ENCODE measurements at places on chromosomes 2 and 18.

GRCh38 chr2:127401757-127402695, 14.3 kb upstream of the MAP3K2 start:
- DNase-seq, result no peak

DNA sequence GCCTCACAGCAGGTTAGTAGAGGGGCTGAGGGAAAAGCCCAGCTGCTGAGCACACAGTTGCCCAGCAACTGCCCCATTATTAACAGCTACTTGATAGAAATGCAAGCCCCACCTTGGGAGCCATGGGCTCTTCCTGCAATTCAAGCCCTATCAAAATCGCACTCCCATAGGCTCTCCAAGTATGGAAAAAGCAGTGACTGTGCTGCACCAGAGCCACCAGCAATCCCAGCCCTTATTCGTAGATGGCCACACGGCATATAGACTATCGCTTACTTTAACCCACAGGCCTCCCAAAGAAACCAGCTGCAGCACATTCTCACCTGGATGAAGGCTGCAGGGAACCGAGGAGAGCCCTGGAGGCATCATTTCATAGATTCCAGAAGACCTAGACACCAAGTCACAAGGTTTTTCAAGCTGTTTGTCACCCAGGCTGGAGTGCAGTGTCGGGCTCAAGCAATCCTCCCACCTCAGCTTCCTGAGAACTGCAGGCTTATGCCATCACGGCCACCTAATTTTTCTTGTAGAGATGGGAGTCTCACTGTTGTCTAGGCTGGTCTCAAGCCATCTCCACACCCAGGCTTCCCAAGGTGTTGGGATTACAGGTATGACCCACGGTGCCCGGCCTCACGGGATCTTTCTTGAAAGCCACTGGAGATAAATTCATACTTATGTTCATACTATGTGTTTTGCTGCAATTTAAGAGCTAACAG, 11.3 kb downstream of the NCL start:
- DNase-seq, result no peak

DNA sequence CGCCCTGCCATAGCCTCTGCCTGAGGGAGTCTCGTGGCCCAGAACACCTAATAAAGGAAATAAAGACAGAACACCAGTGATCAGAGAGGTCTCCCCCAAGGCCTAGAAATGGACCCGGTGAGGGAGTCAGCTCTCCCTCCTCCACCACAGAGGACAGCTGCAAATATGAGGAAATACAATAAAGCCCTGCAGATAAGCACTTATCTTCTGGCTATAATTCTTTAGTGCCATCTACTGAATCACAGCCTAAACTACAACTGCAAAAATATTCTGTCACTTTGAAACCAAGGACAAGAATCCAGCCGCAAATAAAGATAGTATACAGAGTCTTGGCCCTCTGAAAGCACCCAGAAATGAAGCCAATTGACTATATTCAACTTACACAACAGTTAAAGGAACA, 42.4 kb upstream of the TACR1 start:
- no peak for DNase-seq

- no peak for DNase-seq
Measured at GRCh38 chr2:127769587-127769986, 41.4 kb downstream of the WDR33 start.

- no peak for DNase-seq
Measured at GRCh38 chr2:32384529-32384928, 27.7 kb downstream of the BIRC6 start.

DNA sequence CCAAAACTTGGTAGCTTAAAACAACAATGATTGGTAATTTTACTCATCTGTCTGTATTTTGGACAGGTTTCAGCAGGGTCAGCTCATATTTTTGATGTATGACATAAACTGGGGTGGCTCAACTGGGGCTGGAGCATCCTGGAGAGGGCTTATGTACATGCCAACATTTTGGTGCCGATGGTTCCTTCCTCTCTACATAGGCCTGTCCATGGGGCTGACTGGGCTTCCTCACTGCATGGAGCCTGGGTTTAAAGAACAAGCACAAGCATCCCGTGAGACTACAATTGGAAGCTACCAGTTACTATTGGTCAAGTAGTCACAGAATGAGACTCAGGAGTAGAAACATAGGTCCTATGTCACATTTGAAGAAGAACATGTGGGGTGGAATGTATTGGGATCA, 95.0 kb downstream of the DDX1 start:
- DNase-seq, result no peak

DNA sequence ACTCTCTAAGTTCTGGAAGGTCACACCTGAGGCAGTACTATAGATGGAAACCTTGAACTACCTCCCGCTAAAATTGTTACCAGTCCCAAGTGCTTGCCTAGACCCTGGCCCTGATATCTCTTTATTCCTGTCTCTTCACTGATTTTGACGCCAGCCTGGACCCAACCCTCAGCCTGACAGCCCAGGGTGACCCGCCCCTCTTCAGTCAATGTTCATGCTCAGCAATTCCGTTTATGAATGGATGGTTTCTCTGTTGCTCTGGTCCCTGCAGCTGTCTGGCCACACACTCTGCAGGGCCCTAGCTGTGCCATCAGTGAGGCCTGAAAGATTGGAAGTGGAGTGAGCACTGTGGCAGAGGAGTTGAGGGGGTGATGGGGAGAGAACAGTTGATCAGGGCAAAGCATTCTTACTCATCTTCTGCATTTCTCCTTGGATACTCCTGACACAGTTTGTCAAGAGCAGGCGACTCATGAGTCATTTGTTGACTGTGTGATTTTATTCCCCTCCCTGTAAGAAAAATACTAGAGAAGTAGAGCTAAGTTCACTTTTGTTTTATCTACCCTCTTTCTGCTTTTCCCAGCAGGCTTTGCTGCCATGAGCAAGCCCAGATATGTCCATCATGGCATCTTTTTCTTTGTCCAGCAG, 46.0 kb downstream of the NPAS2 start:
- DNase-seq, result no peak

DNA sequence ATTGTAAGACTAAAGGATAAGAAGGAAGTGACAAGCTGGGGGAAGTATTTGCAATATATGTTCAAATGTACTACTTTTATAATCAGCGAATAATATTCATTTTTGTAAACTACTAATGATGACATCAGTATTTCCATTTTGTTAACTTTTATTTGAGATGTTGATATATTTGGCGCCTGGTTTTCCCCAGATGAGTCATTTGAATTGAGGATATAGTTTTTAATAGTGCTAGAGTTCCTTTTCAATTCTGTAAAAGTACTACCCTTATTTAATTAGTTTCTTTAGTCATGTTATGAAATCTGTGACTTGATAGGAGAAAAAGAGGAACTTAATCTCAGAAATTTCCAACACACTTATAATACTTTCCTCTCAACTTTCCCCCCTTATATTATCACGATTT, 495.3 kb downstream of the IRS1 start:
- no peak for DNase-seq

DNA sequence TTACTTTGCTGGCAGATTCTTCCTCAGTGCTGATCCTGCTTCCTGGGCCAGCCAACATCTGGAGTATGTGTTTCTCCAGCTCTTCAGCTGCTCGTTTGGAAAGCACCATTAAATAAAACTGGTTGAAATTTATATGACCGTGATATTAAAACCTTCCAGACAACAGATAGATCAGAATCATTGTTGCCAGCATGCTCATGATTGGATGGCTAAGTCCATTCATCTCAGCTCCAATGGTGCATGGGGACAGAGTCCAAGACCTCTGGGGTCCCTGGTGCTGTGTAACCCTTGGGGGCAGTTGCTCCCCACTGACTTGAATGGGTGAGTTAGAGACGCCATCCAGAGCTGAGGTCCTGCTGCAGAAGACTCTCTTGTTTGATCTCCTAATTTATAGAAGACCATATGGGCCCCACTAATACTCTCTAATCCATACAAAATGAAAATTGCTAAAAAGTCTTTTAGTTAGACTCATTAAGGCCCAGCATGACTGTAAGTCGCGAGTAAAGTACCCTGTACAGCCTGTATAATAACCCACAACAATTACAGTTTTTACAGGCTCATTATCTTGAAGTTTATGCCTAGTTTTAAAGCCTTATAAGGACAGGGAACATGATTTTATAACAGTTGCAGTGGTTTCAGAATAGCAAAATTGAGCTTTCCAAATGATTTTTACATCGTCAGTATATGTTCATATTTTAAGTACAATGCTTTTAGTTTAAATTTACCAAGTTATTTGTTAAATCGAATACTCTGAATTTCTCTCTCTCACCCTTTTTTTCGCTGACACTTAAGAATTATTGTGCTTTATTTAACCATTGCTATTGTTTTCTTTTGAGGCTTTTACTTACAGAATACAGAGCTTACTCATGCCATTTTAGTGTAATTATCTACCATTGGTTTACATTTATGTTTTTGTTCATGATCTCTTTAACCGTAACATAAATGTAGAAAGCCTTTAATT, 60.0 kb downstream of the CABLES1 start:
- DNase-seq, result no peak

- no peak for DNase-seq
Measured at GRCh38 chr2:8309131-8309530, 372.7 kb upstream of the ID2 start.

GRCh38 chr18:7566567-7567473, at the start of gene PTPRM:
TSS of gene PTPRM (plus strand) at chr18:7567316. CDS start at chr18:7567819, 503 bp downstream.
- peak; percentile 10 for DNase-seq

GRCh38 chr2:236430584-236430983, 139.0 kb upstream of the ACKR3 start:
- no peak for DNase-seq

- no peak for DNase-seq
Measured at GRCh38 chr2:95328358-95329125, 31.4 kb downstream of the KCNIP3 start.

DNA sequence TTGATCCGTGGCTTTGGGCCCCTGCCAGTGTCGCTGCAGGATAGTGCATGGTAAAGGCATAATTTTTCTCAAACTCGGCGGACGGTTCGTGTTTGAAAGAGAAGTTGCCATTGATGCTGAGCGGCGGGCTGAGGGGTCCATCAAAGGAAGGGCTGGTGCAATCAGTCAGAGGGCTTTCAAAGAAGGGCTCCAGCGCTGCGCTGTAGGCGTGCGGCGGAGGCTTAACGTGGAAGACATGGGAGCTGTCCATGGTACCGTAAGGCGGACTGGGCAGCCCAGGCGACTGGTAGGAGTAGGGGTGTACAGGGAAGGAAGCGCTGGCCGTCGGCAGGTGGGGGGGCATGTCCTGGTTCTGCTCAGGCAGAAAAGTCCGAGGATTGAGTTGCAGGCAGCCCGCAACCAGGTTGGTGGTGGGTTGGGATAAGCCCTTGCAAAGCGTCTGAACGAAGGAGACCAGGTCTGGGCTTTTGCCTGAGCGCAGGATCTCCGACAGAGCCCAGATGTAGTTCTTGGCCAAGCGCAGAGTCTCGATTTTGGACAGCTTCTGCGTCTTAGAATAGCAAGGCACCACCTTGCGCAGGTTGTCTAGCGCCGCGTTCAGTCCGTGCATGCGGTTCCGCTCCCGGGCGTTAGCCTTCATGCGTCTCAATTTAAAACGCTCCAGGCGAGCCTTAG, 2.3 kb downstream of the NEUROD1 start:
- DNase-seq, result no peak

- DNase-seq, result no peak
Measured at GRCh38 chr2:165889798-165890197, 63.8 kb downstream of the TTC21B start.

- DNase-seq, result no peak
Measured at GRCh38 chr2:98453531-98453930, 8.9 kb downstream of the INPP4A start.

DNA sequence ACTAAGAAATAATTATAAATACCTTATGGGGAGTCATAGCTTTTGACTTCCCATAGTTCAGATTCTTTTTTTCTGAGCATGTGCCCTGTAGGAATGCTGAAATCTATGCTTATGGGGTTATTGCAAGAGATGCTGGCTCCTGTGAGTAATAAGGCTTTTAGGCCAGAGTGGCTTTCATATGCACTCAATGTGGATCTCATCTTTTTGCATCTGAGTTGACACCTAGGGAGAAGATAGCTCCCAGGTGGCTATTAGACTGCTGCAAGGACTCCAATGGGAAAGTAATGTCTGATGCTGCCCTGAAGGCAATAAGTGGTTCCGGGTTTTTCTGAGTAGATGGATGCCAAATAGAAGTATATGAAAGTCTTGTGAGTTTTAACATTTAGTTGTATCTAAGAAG, 21.0 kb downstream of the DNAH6 start:
- no peak for DNase-seq

DNA sequence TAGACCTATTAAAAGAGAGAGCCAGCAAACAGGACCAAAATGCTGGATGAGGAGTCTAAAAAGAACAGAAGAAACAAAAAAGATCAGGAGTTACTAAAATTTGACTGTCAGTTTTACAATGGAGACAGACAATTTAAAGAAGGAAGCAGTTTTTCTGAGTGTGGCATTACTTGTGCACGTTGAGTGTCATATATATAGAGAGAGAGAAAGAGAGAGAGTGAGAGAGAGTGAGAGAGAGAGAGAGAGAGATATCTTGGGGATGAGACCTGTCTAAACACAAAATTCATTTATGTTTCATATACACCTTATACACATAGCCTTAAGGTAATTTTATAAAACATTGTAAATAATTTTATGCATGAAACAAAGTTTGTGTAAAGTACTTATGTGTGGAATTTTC, 2.1 kb upstream of the GALNT3 start:
- no peak for DNase-seq

DNA sequence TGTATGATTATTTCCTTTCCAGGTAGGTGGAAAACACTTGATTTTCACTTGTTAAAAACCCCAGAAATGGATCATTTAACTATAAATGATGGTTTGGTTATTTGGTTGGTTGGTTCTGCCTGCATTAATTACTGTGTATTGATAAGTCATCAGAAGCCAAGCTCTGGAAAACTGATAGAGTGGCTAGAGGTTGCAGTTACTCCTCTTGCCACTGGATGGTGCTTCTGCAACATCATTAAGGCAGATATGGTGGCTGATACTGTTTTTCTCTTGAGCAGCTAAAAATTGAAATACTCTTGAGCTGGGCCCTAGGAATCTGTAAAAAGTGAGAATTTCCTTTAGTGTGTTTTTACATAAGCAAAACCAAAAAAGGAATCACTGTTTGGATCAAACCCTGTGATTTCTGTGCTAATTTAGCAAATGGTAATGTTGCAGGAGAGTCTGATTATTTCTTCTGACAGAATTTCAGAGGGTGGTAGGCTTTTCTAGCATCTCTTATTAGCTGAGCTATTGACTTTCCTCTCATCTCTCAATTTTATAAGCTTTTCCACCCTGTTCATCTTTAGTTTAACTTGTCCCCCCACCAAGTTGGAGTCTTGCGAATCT, 54.3 kb downstream of the RAB10 start:
- peak; percentile 7 for DNase-seq

DNA sequence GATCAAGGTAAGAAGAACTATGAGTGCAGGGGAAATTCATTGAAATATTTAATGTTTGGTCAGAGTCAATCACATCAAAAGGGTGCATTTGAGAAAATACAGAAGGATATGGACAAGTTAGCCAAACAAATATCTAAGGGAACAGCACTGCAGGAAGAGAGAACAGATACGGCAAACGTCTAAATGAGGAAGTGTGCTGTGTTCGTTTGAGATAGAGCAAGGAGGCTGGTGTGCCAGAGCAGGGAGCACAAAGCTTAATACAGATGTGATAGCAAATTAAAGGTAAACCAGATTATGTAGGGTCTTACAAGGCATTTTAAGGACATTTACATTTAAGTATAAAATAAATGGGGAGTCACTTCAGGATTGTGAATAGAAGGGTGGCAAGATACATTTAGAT, 241.3 kb upstream of the ZNF804A start:
- DNase-seq, result no peak
